ENCODE measurements at places on chromosomes 7 and 10. TPM values are rescaled to one million over a fixed set of nuclear protein-coding genes. Genes with fewer than 3 reads are reported as not detected.

GRCh38 chr10:51117794-51118193 lies 43.5 kb downstream of the PRKG1 start:
- H3K27me3 ChIP-seq: no peaks in the 10 kb centered on the region
- no peak overlapping the region for H3K4me3 ChIP-seq
- no peak overlapping the region for H3K27ac ChIP-seq
- no peaks in the 10 kb centered on the region for H3K4me1 ChIP-seq
- DNase-seq: no peak

- H3K27me3 ChIP-seq: no peaks in the 10 kb centered on the region
- no peak for DNase-seq
- H3K4me1 ChIP-seq: no peaks in the 10 kb centered on the region
- H3K36me3 ChIP-seq: no peaks in the 10 kb centered on the region
- no peak overlapping the region for H3K27ac ChIP-seq
Measured at GRCh38 chr7:129798616-129799349, 154.0 kb downstream of the UBE2H start.

GRCh38 chr7:44158096-44158872 lies 17.2 kb upstream of the MYL7 start:
- H3K4me3 ChIP-seq: no peak overlapping the region
- peaks cover 12% of the 10 kb centered on the region for H3K27me3 ChIP-seq
- no peaks in the 10 kb centered on the region for H3K4me1 ChIP-seq
- H3K36me3 ChIP-seq: no peaks in the 10 kb centered on the region
- H3K27ac ChIP-seq: no peak overlapping the region
- no peak for DNase-seq

The SLC16A9 gene
- total RNA-seq: not detected

All from endothelial cell of umbilical vein (primary cell).